ENCODE measurements at places on chromosomes 3 and 15. TPM values are rescaled to one million over a fixed set of nuclear protein-coding genes. Genes with fewer than 3 reads are reported as not detected.

Gene COL8A1
- total RNA-seq, result 0.99 TPM

Gene SPESP1
- total RNA-seq, result not detected

Gene ISLR2
- total RNA-seq, result 0.58 TPM

- no peak for DNase-seq
Observed at GRCh38 chr3:58011580-58011979, 3.4 kb downstream of the FLNB start.

- no peak for DNase-seq
Observed at GRCh38 chr3:136817448-136817847, 1.5 kb upstream of the SLC35G2 start.

DNA sequence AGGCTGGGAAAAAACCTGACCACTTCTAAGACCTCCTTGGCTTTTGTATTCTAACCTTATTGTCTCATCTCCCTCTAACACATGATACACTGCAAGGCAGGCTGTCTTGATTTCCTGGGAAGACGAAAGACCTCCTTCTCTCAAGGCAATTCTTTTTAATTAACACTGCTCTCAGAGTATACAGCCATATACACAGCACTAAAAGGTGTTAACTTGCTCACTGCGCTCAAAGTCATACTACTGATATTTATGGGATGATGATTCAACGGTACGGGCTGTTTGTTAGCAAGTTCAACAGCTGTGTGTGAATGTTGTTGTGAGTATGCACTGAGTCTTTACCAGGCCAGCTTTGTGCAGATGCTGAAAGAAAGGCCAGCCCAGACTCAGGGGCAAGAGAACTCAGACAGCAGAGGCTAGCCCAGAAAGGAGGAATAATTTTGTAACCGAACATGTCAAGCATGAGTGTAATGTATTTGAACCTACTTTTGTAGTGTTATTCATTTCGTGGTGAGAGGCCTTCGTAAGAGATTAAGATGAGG lies 229.9 kb downstream of the IL5RA start:
- no peak for DNase-seq

DNA sequence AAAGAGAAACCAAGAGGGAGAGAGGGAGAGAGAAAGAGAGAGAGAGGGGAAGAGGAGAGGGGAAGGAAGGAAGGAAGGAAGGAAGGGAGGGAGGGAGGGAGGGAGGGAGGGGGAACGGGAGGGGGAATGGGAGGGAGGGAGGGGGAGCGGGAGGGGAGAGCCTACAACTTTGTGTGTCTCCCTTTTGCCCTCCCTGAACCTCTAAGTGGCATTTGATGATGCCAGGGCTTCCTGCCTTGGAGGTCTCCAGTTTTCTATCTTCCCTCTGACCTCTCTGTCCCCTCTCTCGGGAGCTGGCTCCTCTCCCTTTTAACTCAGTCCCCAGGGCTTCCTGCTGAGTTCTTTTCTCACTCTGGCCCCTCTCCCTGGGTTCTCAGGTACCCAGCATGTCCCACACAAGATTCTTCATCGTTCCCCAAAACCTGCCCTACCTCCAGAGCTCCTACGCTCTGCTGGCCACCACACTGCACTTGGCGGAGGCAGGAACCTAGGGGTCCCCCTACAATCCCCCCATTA lies 12.5 kb upstream of the FAM174B start:
- DNase-seq, result no peak
